ENCODE measurements at places on chromosomes 3 and 15.

- DNase-seq = no peak
These were observed 76.7 kb upstream of the FAM3D start for GRCh38 chr3:58743296-58743695.

- DNase-seq = no peak
These were observed 206.1 kb upstream of the LRIG1 start for GRCh38 chr3:66706890-66707289.

DNA sequence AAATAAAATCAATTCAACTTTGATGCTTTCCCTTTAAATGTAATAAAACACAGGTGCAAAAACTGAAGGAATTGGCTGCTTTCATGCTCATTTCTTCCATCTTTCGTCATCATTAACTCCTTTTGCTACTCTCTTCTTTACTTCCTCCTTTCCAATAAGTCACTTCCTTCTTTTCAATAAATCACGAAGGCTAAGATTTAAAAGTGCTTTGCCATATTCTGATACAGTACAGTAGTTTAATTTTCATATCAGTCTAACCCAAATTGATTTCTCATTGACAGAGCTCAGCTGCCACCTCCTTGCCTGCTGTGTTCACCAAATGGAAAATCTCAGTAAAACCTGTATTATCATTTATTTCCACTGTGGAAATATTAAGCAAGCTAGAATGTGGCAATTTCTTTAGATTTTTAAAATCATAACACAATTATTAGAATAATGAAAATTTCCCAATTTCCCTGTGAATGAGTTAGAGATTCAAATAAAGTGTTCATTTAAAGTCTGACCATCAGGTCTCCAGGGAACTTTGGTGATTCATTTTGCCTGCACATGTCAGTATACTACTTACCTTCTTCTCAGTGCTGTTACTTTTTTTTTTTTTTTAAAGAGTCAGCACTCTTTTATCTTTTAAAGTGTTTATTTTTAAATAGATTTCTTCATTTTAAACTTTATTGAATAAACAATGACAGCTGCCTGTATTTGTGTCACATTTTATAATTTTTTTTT lies 41.6 kb downstream of the NANOGP8 start:
- peak; percentile 25 for DNase-seq

- peak; percentile 70 for DNase-seq
These were observed 365.5 kb downstream of the SHQ1 start for GRCh38 chr3:72482589-72483321.

GRCh38 chr3:9754678-9755077 lies 4.9 kb downstream of the OGG1 start:
- DNase-seq = no peak

GRCh38 chr3:27943106-27943505 lies 221.0 kb upstream of the EOMES start:
- DNase-seq = peak; percentile 41

- DNase-seq = peak; percentile 74
These were observed 53.5 kb upstream of the LCTL start for GRCh38 chr15:66619152-66619903.

GRCh38 chr3:170003881-170004356 lies 33.9 kb upstream of the GPR160 start:
- DNase-seq = no peak

- no peak for DNase-seq
These were observed 537.3 kb downstream of the EPHA3 start for GRCh38 chr3:89644716-89645115.

DNA sequence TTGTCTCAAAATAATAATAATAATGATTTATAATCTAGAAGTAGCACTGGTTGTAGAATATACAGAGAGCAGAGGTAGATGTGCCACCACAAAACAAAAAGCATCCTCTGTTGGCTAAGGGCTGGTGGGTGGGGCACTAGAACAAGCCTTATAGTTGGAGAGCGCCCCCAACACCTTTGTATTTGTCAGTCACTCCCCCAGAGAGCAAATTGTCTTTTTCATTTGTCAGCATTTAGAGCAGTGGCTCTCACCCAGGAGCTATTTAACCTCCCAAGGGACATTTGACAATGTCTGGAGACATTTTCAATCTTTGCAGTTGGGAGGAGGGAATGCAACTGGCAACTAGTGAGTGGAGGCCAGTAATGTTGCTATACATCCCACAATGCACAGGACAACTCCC lies 6.3 kb downstream of the KAT2B start:
- DNase-seq = no peak

- peak; percentile 49 for DNase-seq
These were observed 325.0 kb downstream of the CGGBP1 start for GRCh38 chr3:87733671-87734367.

GRCh38 chr3:117633207-117633606 lies 923.6 kb downstream of the TUSC7 start:
- DNase-seq = no peak

DNA sequence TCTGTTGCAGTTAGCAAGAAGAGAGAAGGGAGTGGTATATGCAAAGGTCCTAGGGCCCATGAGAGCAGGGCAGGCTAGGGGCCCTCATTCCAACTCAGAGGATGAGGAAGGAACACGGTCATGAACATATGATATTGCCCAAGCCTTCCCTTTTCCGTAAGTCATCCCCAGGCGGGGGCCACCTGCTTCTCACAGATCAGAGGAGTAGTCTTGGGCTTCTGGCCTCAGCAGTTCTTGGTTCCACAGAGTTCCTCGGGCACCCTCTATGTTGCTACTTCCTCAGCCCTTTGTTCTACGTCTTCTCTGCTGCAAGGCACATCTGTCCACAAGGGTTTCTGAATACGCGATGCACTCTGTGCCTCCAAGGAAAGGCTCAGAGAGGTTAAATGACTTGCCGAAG lies 25.3 kb downstream of the EPHB3 start:
- no peak for DNase-seq

GRCh38 chr15:69035205-69035917 lies 20.9 kb downstream of the NOX5 start:
- peak; percentile 93 for DNase-seq

DNA sequence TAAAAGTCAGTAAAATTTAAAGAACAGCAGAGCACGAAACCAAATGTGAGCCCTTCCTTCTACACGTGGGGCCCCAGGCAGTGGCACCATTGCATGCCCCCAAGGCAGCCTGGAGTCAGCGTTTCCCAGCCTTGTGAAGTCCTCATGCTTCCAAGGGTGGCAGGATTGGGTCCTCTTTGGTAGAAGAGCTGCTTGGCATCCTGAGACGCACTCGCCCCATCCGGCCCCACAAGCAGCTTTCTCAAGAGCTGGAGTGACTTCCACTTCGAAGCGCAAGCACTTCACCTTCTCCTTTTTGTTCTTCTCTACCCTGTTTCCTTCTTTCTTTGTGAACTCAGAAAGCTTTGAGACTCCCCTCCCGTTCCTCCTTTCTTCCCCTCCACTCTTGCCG lies 34.7 kb downstream of the ZNF710 start:
- no peak for DNase-seq

- peak; percentile 53 for DNase-seq
These were observed 835 bp downstream of the UBE3A start for GRCh38 chr15:25437777-25438600.

GRCh38 chr3:138065949-138066348 lies 49.5 kb downstream of the DZIP1L start:
- no peak for DNase-seq

DNA sequence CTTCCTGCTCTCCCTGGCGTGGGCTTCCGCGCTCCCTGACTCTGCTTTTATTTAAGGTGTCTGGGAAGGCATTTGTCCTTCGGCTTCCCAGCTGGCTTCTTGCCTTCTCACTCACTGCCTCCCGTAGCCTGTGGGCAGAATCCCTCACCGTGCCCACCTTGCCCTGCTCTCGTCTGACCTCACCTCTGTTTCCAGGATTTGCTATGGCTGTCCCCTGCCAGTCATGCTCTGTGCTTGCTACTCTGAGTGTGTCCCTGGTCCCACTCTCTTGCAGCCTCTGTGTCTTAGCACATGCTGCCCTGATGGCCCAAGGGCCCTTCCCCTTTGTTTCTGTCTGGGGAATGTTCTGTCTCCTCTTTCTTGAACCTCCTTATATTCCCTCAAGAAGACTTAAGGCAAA lies 26.2 kb downstream of the LPP start:
- DNase-seq = no peak

DNA sequence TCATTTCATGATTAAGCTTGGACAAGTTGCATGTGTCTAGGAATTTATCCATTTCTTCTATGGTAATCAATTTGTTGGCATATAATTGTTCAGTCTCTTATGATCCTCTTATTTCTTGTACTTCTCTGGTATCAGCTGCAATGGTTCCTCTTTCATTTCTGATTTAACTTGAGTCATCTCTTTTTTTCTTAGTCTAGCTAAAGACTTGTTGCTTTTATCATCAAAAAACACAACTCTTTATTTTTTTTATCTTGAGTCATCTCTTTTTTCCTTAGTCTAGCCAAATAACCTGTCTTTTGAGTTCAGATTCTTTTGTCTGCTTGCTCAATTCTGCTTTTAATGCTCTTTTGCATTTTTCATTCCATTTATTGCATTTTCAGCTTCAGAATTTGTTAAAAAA lies 37.3 kb downstream of the UBE3A start:
- no peak for DNase-seq

GRCh38 chr3:175222356-175222755 lies 363.2 kb downstream of the NAALADL2 start:
- peak; percentile 12 for DNase-seq
